ENCODE measurements at places on chromosomes 6 and 20.

GRCh38 chr6:160077526-160077925 lies 44.1 kb upstream of the SLC22A1 start:
- DNase-seq: peak; percentile 16

DNA sequence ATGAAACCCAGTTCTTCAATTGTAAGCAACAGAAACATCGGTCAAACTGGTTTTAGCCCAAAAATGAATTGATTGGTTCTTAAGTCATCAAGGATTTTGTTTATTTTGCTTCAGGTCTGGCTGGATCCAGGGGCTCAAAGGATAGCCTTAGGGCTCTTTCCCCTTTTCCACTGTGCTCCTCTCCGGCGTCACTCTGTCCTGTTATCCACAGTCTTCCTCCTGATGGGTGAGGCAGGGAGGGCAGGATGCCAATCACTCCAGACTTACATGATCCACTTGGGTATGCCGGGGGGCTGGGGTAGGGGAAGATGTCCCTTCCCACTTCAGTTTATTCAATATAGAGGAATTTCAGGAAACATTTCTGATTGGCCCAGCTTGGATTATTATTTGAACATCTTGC lies 40.0 kb downstream of the PLAGL2 start:
- no peak for DNase-seq

- no peak for DNase-seq
Observed at GRCh38 chr20:21515300-21516179, 1.7 kb upstream of the NKX2-2 start.

- no peak for DNase-seq
Observed at GRCh38 chr20:63224412-63225081, 8.6 kb upstream of the YTHDF1 start.
